ENCODE measurements at places on chromosomes 6 and 20.
A peak's percentile ranks its signal among the peaks of the same experiment; 100 is the strongest.

- DNase-seq, result no peak
These were observed 14.0 kb upstream of the TOP1 start for GRCh38 chr20:41014561-41015088.

- DNase-seq, result peak; percentile 92
These were observed 2.3 kb upstream of the CITED2 start for GRCh38 chr6:139376604-139377218.

DNA sequence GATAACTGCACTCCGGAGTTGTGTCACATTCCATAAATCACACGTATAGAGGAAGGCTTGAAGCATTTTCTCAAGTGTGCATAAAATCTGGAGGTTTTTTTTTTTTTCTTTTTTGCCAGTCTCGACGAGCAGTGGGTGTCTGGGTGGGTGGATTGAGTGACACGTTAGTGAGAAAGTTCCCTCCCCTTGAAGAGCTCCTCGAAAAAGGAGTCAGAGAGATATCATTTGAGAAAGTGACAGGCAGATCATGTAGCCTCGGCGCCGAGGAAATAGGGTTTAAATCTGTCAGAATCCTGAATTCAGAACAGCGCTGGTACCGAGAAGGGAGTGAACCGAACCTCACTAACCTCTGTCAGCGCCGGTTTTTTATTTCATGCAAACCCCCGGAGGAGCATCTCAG lies 269.5 kb upstream of the ARID1B start:
- DNase-seq, result no peak

DNA sequence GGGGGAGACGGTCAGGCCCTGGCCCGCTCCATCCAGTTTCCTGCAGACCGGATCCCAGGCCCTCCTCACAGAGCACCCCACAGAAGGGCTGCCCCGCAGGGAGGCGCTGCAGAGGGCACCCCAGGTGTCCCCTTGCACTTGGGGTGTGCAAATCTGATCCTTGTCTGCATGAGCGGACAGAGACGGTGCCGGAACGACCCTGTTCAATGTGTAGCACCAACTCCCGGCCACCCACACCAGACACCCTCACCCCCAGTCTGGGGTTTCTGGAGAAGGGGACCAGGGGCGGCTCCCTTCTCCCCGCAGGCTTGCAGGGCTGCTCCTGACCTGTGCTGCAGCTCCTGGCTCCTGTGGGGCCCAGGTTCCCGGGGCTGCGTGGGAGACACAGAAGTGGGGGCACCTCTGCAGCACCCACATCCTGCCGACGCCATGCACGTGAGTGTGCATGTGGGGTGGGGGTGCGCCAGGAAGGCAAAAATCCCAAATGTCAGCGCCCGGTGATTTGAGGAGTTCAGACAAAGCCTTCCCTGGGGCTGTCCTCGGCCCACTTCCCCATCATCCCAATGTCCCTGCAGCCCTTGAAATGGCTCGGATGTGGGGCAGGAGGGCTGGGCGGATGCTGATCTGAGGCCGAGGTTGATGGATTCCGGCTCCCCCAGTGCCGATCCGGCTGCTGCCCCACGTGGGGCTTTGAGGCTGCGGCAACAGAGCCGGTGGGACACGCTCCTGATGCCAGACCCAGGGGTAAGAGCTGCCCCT lies 85.3 kb upstream of the BHLHE23 start:
- peak; percentile 4 for DNase-seq

DNA sequence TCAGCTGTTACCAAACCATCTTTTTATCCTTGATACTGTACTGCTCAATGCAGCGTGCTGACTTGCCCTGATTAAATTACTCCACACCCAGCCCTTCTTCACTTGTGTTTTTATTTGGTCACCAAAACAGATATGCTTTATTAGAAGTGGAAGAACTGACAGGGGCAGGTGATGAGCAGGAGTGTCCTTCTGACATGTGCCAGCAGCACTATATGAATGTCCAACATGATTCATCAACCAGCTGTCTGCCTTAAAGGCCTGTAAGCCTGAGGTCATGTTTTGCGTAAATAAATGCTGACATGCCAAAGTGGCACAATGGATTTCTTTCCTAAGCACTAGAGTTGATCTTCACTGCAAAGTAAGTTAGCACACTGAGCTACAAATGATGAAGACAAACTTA lies 15.4 kb downstream of the POPDC3 start:
- no peak for DNase-seq

- no peak for DNase-seq
These were observed 468.3 kb downstream of the CDC5L start for GRCh38 chr6:44855562-44856411.

- no peak for DNase-seq
These were observed 199.0 kb downstream of the PLCB1 start for GRCh38 chr20:8330785-8331695.
